SHP77 treated with DMSO at 0.1 percent for 48 hours (cell line): ENCODE measurements at places on chromosomes 2 and 18.

GRCh38 chr2:217875138-217875537 lies 127.7 kb downstream of the TNS1 start:
- no peak for DNase-seq

- DNase-seq, result no peak
These were observed 293.5 kb upstream of the SLC39A10 start for GRCh38 chr2:195363496-195363895.

GRCh38 chr2:45649858-45650811 lies 1.3 kb upstream of the PRKCE start:
- DNase-seq, result no peak

GRCh38 chr2:71827524-71827901 lies 320.1 kb downstream of the CYP26B1 start:
- DNase-seq, result no peak

- DNase-seq, result no peak
These were observed 23.1 kb downstream of the DDX1 start for GRCh38 chr2:15614545-15615300.

GRCh38 chr18:27395752-27396151 lies 210.6 kb upstream of the CHST9 start:
- no peak for DNase-seq

- DNase-seq, result no peak
These were observed 2.3 kb downstream of the KIF5C start for GRCh38 chr2:148877403-148877740.

- DNase-seq, result no peak
These were observed 459.2 kb downstream of the KCNJ3 start for GRCh38 chr2:155157711-155158110.

- no peak for DNase-seq
These were observed 427.3 kb upstream of the ST6GAL2 start for GRCh38 chr2:107313316-107313715.

DNA sequence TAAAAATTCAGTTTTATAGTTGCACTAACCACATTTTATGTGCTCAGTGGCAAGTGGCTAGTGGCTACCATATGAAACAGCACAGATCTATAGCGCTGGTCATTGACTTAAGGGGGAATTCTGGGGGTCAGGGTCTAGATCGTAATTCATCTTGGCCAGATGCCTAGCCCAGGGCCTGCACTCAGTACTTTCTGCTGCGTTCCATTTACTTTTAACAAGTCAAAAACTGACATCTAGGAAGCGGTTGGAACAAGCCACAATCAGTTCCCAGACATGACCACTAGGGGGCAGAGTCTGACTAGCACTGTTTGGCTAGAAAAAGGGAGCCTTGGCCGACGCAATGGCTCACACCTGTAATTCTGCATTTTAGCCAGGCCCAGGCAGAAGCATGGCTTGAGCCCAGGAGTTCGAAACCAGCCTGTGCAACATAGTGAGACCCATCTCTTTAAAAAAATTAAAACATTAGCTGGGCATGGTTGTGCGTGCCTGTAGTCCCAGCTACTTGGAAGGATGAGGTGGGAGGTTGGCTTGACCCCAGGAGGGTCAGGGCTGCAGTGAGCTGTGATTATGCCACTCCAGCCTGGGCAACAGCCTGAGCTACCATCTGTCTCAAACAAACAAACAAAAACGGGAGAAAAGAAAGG lies 9.0 kb upstream of the TMBIM1 start:
- DNase-seq, result peak; percentile 75

DNA sequence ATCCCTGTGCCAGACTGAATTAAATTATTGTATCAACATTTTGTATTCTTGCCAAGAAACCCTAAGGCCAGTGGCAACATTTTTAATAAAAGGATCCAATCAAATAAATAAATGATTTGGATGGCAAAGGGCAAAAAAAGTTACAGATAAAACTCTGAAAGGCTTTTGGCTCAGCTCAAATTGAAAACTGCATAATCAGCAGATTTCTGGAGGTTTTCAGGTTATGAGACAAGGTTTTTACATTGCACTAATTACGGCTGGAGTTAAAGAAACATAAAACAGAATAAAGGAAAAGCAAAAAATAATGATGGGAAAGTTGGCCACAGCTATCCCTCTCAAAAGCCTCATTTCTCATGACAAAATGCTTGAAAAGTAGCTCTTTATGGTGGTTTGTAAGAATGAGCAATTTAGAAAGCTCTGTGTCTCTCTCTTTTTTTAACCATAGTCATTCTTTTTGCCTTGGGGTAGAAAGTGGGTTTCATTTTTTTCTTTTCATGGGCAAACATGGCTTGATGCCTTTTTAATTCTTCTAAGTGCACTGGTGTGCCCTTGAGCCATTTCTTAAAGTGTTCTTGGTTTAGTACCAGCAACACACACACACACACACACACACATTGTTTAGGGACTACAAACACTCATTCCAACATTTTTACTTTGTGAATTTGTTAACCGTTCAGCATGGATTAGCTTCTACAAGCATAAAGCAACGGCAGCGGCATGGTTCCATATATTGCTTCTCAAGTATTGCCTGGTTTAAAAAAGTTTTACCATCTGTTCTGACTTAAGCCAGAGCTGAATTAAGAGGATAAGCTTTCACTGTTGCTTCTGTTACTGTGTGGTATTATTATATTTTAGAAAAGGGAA lies 747.1 kb upstream of the FSHR start:
- DNase-seq, result no peak

GRCh38 chr2:17245906-17246305 lies 272.3 kb downstream of the RAD51AP2 start:
- no peak for DNase-seq

GRCh38 chr2:240449764-240450531 lies 14.5 kb downstream of the GPC1 start:
- DNase-seq, result no peak

- no peak for DNase-seq
These were observed 37.3 kb upstream of the KLF7 start for GRCh38 chr2:207203056-207203455.

- no peak for DNase-seq
These were observed 427.9 kb upstream of the POU3F3 start for GRCh38 chr2:104425850-104426595.

- DNase-seq, result no peak
These were observed 273.7 kb upstream of the UBE2E3 start for GRCh38 chr2:180706694-180707093.

GRCh38 chr2:172655838-172656573 lies 79.6 kb upstream of the RAPGEF4 start:
- no peak for DNase-seq

DNA sequence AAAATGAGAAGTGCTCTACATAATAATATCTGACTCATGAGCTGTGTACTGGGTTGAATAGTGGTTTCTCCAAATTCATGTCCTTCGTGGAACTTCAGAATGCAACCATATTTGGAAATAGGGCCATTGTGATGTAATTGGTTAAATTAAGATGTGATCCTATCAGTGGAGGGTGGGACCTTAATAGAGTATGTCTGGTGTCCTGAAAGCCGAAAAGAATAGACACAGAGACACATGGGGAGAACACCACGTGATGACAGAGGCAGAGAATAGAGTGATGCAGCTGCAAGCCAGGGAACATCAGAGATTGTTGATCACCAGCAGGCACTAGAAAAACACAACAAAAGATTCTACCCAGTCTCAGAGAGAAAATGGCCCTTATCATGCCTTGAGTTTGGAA lies 310.1 kb downstream of the EXOC6B start:
- DNase-seq, result no peak

DNA sequence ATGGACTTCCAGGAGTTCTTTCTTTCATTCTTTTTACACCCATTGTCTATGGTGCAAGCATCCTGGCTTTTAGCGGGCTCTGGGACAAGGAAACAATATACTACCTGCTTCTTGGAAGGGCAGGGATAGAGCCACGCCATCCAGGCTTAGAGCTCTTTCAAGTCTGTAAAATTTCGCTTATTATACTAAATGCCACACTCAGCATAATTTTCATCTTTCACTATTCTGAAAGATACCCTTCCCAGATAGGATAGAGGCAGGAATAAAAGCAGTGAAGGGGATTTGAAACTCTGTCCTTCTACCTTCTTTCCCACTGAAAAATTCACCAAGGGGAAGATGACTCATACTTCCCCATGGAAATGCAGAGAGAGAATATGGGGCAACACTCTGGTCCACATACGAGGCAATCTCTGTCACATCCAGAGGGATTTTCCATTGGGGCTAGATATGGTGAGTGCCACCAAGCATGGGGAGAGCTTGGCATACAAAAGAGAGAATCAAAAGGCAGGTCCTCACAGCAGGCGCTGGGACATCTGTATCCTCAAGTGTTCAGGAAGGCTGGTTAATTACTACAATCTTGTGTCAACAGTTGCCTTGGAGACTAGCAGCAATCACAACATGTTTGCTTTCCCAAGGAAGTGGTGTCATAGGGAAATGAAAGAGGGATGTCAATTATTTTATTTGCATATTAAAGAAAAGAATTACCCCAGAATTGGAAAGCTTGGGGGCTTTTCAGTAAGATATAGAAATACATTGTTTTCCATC lies 127.6 kb downstream of the TDRD15 start:
- peak; percentile 66 for DNase-seq

DNA sequence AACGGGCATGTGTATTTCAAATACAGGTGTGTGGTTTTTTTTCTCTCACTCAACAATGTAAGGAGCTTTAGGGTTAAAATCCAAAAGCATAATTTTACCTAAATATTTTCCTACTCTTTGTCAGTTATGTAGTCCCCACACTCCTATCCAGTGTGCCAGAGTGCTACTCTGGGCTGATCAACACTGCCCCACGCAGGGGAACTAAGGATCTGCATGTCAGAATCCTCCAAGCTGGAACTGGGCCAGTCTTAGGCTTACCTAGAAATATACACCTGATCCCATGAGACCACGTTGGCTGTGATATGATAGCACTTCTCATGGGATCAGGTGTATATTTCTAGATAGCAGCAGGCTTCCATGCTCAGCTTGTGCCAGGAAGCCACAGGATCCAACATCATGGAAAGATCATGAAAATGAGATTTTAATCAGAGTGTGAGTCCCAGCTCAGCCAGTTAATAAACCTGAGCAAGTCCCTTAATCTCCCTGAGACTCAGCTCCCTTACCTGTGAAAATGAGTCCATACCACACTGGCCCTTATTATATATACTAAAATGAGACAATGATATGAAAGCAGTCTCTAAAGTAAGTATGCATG lies 29.7 kb downstream of the CCDC141 start:
- DNase-seq, result no peak

- no peak for DNase-seq
These were observed 146.6 kb upstream of the SP5 start for GRCh38 chr2:170568511-170568910.

DNA sequence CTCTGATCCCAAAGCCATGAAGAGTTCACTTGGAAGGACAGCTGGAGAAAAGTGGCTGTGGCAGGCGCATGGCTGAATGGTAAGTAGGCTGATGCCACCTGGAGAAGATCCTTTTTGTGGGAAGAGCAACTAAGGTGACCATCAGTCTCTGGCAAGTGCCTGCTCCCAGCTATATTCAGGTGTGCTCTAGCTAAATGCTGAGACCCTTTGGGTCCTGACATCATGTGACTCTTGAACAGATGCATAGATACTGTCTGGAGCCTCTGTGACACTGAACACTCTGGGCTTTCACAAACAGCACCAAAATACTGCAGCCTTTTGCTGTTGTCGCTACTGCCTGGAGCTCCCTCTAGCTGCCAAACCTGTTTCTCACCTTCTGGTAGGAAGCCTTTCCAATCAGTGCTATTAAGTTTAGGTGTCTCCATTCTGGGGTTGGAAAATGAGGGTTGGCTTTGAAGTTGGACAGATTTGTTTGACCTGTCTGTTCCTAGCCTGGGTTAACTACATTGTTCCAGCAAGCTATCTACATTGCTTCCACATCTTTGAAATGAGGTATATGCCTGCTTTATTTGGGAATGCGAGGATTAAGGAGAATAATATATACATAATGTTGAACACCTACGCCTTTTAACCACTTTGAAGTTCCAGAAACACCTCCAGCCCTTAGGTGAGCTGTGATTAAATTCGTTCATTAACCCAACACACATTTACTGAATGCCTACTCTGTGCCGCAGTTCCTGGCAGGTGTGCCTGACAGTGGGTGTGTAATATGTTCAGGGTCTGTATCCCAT lies 3.1 kb downstream of the EGR4 start:
- peak; percentile 72 for DNase-seq

DNA sequence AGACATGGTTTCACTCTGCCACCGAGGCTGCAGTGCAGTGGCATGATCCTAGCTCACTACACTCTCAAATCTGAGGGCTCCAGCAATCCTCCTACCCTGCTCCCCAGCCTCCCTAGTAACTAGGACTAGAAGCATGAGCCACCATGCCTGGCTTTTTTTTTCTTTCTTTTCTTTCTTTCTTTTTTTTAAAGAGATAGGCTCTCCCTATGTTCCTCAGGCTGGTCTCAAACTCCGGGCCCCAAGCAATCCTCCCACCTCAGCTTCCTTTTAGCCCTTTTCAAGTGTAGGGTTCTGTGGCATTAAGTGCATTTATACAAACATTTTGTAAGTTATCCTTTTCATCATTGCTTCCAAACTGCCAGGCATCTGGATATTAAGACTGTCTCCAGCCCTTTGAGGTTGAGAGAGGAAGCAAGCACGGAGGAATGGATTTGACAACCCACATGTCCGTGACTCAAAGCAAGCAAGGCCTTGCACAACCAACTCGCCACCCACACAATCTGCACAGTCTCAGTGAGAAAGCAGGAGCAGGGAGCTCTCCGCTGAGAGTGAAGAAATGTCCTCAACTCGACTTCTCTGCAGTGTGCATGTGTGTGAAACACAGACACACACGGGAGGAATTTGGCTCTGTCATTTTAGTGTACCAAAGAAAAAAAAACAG lies 65.6 kb downstream of the ATP8B1 start:
- DNase-seq, result no peak

- DNase-seq, result no peak
These were observed 1.2 kb upstream of the CLUL1 start for GRCh38 chr18:595571-595970.

DNA sequence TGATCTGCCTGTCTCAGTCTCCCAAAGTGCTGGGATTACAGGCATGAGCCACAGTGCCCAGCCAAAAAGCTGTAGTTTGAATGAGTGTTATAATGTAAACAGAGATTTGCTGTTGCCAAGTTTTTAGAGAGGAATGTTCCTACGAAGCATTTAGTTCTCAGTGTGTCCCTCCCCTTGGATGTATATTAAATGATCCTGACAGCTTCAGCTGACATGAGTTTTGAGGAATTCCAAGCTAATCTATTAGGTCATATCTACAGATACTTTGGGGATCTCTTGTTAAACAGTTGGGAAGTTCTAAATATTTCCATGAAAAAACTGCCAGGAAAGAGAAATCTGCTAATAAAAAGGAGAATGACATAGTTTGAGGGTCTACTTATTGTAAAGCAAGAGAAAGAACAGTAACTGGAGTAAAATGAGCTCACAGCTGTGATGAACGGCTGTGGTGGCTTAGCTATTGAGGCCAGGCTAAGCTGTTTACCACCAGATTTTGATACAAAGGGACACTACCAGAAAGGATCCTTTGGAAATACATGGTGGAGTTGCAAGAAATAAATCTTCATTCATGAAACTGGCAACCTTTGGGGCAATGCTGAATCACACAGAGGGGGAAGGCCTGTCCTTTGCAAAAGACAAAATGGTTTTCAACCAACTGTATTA lies 2.6 kb upstream of the STON1 start:
- no peak for DNase-seq

DNA sequence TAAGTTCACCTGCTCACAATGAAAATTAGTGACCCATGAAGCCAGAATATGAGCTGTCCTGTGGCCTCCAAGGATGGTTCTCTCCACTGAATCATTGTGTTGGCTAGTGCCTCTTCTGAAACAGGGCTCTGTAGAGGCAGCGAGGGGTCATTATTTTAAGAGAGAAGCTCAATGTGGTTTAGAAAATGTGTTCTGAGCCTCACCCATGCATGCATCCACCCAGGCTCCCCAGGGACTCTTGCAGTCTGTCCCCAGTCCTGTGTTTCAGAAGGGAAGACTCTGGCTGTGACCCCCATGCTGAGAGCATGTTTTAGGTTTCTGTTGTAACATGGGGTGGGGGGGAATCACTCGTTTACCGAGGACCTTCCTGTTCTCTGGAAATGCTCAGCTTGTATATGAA lies 135.2 kb downstream of the RNF144A start:
- no peak for DNase-seq
